NCI-H1417 treated with DMSO at 0.1 percent for 48 hours (cell line): ENCODE measurements at places on chromosomes 7 and 10.

DNA sequence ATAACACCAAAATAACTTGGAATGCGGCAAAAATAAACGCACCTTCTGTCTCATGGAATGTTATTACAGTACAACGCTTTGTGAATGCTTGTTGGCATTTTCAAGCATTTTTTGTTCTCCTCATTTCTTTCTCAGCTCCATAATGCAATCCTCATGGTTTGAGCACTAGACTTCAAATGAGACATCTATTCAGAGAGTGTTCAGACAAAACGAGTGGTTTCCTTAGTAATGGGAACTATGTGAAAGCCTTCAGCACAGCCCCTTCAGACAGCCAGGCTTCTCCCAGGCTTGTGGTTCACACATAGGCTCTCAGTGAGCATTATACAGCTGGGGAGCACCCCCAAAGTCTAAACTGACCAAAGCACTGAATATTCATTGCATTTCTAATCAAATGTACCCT, 8.6 kb upstream of the LRRN3 start:
- no peak for DNase-seq

- DNase-seq: no peak
These were observed 49.8 kb downstream of the PRKCQ start for GRCh38 chr10:6530211-6530840.

DNA sequence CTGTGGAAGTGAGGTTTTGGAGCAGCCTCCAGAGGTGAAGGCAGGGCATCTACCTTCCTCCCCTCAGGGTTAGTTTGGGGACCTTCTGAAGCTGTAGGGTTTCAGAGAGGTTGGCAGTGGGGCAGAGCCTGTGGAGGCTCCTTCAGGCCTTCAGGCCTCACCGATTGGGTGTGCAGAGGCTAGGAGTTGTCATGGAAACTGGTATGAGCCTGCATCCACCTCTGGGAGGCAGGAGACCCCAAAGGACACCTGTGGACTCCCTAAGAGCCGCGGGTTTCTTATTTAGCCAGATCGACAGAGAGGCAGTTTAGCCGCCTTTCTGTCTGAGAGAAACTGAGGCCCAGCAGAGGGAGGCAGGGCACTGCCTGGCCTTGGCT, 2.0 kb downstream of the LZTS2 start:
- DNase-seq: no peak

DNA sequence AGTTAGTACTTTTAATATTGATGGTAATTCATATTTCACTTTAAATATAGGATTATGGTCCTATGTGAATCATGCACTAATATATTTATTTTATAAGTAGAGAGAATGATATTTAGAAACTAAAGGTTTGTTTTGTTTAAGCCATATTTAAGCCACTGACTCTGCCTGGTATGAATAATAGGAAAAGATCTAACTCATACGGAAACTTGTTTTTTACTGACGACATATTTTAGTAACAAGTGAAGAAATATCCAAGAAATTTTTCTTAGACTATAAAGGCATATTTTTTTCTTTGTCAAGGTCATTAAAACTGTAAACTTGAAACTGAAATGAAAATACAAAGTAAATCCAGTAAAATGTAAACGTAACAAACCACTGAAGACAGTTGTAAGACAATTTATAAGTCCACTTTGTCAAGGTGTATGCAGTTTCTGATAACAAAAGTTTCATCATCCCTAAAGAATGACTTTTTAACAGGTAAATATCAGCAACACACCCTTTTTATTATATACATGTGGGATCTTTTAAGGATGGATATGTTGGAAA, 147.1 kb downstream of the PHF14 start:
- no peak for DNase-seq

GRCh38 chr7:593324-594115, 73.9 kb upstream of the PDGFA start:
- no peak for DNase-seq

GRCh38 chr10:26000971-26001370, 66.9 kb downstream of the MYO3A start:
- no peak for DNase-seq

GRCh38 chr7:52260046-52260665, 775.3 kb upstream of the POM121L12 start:
- no peak for DNase-seq

- no peak for DNase-seq
These were observed 214.4 kb downstream of the FAM107B start for GRCh38 chr10:14560274-14560673.

DNA sequence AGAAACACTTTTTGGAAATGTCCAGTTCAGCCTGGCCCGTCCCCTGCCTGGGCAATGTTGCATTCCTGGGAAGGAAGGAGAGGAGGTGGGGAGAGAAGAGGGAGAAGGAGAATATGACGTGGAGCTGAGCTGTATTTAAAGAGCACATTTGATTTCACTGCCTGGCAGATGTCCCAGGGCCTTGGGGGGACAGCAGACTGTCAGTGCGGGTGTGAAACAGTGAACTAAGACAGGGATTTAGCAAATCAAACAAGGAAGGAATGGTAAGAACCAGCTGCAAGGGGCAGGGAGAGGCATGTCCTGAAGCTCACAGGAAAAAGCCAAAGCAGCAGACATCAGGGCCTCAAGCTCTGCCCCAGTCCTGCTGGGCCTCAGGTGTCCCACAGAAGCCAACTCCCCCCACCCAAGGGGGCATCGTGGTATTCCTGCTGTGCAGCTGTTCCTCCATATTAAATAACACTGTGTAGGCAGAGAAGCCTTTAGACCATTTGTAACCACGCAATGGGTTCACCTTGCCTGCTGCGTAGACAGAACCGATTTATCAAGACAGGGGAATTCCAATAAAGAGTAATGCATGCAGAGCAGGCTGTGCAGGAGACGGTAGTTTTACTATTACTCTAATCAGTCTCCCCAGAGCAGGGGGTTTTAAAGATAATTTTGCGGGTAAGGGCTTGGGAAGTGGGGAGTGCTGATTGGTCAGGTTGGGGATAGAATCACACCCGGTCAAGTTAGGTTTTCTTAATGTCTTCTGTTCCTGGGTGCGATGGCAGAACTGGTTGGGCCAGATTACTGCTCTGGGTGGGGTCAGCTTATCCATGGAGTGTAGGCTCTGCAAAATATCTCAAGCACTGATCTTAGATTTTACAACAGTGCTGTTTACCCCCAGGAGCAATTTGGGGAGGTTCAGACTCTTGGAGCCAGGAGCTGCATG, 18.3 kb downstream of the LEP start:
- DNase-seq: no peak

DNA sequence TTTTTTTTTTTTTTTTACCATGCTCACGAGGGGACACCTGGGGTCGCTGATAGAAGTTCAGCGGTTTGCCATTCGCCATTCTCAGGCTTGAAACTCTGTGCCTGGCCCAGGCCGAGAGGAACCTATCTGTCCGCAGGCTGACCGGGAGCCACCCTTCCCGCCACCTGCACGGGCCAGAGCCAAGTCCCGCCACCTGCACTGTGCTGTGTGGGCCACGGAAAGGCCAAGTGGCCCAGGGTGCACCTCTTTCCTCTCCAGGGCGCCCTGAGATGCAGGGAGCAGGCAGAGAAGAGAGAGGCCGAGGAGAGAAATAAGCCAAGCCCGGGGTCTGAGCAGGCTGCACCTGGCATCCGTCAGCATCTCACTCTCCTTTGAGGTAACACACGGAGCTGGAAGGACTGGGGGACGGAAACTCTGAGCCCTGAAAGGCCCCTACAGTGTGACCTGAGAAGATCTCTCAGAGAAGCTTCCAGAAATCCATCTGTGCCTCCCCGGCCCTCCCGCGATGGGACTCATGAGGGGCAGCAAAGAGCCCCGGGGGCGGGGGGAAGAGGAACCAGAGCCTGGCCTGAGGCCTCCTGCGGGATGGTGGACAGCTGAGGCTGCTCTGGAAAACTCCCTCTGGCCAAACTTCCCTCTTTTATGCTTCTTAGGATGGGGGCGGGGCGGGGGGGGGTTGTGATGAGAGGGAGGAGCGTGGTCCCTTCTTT, 46.6 kb downstream of the PRKAG2 start:
- DNase-seq: no peak

DNA sequence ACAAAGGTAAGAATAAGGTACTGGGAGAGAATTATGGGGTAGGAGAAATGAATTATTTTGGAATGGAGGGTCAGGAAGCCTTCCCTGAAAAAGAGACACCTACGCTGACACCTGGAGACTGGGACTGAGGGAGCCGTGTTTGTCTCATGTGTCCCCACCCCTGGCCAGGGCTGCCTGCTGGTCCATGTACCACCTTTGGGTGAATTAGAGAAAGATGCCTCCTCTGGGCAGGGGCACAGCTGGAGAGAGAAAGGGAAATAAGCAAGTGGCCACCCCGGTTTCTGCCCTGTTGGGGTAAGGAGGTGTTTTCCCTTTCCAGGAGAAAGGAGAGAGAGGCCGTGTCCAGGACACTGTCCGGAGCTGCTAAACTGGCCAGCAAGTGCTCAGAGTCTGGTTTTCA, 21.8 kb downstream of the UBTD1 start:
- DNase-seq: no peak

GRCh38 chr7:81960026-81960425, 190.2 kb upstream of the HGF start:
- no peak for DNase-seq

DNA sequence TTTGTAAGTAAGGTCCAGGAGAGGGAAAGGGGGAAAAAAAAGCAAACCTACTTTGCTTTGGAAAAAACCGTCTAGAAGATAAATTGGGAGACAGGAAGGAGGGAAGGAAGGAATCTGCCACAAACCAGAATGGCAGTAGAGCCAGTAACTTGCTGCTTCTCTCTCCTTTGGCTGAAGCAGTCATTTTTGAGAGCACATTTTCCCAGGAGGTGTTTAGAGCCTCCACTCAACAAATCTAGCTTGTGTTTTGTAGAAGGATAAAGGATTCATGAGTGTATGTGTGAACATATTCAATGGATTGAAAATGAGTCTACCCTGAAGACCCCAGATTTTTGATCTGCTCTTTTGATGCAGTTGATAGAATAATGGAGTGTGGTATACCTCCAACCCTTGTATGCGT, 2.6 kb downstream of the NRG3 start:
- DNase-seq: no peak

GRCh38 chr7:149220534-149220933, 18.9 kb upstream of the ZNF212 start:
- no peak for DNase-seq

GRCh38 chr10:88991161-88991898, 732 bp downstream of the FAS start:
- DNase-seq: no peak

GRCh38 chr7:36653008-36653662, 71.2 kb downstream of the AOAH start:
- no peak for DNase-seq

DNA sequence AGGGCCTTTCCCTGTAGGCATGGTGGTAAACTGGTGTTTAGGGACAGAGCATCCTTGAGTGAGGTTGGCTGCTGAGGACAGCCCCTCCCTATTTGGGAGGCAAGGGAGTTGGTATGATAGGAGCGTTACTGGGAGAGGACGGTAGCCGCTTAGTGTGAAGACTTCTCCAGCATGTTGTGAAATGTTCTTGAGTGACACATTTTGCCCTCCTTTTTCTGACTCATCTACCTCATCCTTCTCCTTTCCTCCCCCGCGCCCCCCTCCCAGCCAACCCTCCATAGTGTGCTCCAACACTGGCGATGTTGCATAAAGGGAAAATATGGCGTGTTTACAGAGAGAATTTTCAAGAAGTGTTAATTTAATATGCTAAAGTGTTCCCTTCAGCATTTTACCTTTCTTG, 645.0 kb upstream of the GALNT17 start:
- no peak for DNase-seq

- DNase-seq: peak; percentile 94
These were observed 16.7 kb downstream of the POR start for GRCh38 chr7:75931680-75932079.

GRCh38 chr7:158837790-158838637, 8.7 kb upstream of the ESYT2 start:
- DNase-seq: no peak

GRCh38 chr7:74043523-74043951, 15.6 kb downstream of the ELN start:
- peak; percentile 73 for DNase-seq

DNA sequence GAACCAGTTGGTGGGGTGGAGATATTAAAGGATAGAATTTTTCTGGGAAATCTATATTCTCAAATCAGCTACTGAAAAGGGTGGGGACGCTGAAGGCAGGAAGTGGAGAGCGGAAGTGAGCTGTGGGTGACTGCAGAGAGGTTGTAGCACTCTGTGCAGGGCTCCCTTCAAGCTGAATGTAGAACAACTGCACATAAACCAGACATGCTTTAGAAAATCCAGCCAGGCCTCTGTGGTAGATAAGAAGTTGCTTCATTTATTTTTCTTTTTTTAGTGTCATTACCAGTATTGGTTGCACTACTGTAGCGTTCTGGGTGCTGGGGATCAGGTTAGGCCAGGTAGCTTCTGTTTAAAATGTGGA, 127.8 kb downstream of the CELF2 start:
- DNase-seq: no peak

DNA sequence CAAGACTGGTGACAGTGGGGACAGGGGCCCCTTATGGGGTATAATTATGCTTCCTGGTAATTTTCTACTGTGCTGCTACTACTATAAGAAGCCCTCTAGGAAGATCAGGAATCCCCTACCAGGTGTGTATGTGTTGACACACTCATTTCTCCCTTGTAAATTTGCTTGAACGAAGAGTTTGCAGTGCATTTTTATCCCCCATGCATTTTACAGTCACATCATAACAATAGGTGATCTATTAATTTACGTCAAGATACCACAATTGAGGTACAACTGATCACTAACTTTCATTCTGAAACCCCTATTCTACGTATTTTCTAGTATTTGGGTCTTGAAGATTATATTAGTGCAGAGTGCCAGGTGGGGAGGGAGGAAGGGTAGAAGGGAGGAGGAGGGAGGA, 252.2 kb downstream of the NSUN6 start:
- DNase-seq: no peak

DNA sequence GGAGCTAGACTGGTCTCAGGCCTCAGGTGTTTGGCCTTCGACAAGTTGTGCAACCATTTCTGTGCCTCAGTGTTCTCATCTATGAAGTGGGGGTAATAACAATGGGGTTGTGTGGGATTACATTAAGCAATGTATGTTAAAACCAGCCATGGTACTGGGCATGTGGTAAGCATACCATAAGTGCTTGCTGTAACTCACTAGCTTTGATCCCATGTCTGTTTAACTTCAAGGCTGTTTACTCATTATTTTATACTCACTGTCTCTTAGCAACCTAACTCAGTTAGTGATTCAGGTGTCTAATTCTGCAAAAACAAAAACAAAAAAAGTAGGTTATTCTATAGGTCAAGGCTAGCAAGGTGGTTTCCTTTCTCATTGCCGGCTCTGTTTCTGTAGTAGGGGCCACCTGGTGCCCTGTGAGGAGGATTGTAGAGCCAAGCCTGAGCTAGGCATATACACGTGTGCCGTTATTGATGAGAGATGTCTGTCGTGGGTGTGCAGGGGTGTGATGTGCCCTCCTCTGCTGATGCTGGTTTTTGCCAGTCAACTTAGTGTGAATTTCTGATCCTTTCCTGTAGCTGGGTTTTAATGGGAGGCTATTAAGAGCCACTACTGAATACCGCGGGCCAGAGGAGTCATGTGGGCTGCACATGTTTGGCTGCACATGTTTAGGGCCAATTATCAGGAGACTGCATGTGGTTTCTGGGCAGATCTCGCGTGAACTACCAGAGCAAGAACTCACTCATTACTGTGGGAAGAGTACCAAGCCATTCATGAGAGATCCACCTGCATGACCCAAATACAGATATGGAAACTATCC, 56.2 kb downstream of the EEPD1 start:
- no peak for DNase-seq

GRCh38 chr10:11336722-11337162, 274.7 kb downstream of the USP6NL start:
- no peak for DNase-seq
